ENCODE measurements at places on chromosomes 1 and 21. TPM values are rescaled to one million over a fixed set of nuclear protein-coding genes. Genes with fewer than 3 reads are reported as not detected.

Gene OR2L2
- not detected for total RNA-seq

Gene GBP6
- not detected for total RNA-seq

Gene MRPL20
- 96.1 TPM for total RNA-seq

Gene MANEAL
- 0.24 TPM for total RNA-seq

GRCh38 chr1:220123889-220124288 is 30.0 kb downstream of the IARS2 start:
- H3K4me1 ChIP-seq: no peaks in the 10 kb centered on the region
- H3K27me3 ChIP-seq: no peaks in the 10 kb centered on the region
- H3K4me3 ChIP-seq: no peak overlapping the region
- H3K36me3 ChIP-seq: no peaks in the 10 kb centered on the region

DNA sequence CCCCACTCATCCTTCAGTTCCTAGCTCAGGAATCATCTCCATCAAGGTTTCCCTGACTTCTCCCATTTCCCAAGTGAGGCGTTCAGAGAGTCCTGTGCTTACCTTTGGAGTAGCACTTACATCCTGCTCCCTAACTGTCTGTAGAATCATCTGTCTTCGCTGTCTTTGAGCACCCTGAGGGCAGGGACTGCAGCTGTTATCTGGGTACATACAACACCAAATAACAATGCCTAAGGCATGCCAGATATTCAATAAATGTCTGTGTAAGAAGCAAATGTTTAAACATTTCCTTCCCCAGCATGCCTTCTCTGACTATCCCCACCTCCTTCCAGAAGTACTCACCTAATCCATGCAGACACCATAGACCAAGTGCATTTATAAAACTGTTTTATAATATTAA is 65.4 kb downstream of the JAK1 start:
- DNase-seq: no peak
- no peak overlapping the region for H3K4me3 ChIP-seq

DNA sequence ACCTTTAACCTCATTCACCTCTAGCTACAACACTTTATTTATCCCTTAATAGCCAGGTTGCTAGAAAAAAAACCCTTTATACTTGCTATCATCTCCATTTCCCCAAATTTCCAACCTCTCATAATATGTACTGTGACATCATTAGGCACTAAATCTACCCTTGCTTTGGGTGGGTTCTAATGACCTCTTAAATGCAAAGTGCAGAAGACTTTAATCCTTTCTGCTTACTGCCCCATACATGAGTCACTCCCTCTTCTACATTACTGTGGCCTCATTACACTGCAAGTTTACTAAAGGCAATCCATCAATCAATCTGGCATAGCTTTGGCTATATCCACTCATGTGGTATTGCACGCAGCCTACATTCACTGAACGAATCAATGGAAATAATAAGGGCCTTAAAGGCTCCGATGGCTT is 353.3 kb downstream of the SMYD3 start:
- no peaks in the 10 kb centered on the region for H3K36me3 ChIP-seq
- no peaks in the 10 kb centered on the region for H3K27me3 ChIP-seq
- no peak overlapping the region for H3K27ac ChIP-seq
- no peak for DNase-seq
- no peak overlapping the region for H3K4me3 ChIP-seq

- no peak overlapping the region for H3K27ac ChIP-seq
- H3K36me3 ChIP-seq: no peaks in the 10 kb centered on the region
- no peaks in the 10 kb centered on the region for H3K27me3 ChIP-seq
- H3K4me3 ChIP-seq: no peak overlapping the region
Measured at GRCh38 chr1:101088431-101088830, 62.8 kb upstream of the DPH5 start.

GRCh38 chr1:90706437-90707362 is 10.4 kb downstream of the BARHL2 start:
- H3K27ac ChIP-seq: no peak overlapping the region
- H3K4me3 ChIP-seq: peak overlapping the region; percentile 44
- peaks cover 100% of the 10 kb centered on the region for H3K27me3 ChIP-seq
- peak; percentile 82 for DNase-seq
- no peaks in the 10 kb centered on the region for H3K36me3 ChIP-seq

DNA sequence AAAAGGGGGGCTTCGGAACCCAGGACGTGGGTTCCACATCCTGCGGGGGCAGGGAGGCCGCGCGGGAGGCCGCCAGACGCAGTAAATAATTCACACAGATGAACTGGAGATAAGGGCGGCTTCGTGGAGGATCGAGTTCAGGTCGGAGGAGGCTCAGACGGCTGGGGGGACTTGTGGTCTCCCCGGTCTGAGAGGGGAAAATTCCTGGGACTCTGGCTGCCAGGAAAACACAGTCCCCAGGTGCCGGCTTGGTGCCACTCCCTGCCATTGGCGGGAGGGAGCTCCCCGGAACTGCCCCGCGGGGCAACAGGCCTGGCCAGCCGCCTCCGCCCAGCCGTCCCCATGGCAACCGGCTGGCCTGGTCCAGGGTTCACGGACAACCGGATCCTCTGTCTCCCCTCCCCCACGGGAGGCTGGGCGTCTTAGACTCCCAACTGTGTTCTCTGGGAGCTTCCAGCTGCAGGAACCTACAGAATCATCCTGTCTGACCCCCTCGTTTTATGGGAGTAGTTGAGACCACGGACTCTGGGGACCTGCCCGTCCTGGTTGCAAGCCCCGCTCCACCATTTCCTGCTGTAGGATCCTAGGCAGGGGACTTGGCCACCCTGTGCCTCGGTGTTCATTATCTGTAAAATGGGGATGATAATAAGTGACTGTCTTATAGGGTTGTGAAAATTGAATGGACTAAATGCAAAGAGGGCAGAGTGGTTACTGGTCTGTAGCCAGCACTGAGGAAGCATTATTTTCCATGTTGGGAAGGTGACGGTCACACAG is 9.6 kb downstream of the CAMK2N1 start:
- H3K27ac ChIP-seq: no peak overlapping the region
- peaks cover 66% of the 10 kb centered on the region for H3K27me3 ChIP-seq
- H3K4me1 ChIP-seq: peaks cover 29% of the 10 kb centered on the region

- peak overlapping the region; percentile 77 for H3K4me3 ChIP-seq
- peak; percentile 58 for DNase-seq
- H3K27ac ChIP-seq: no peak overlapping the region
- H3K36me3 ChIP-seq: no peaks in the 10 kb centered on the region
- peaks cover 39% of the 10 kb centered on the region for H3K4me1 ChIP-seq
Measured at GRCh38 chr1:213989002-213989855, 1.5 kb downstream of the PROX1 start.

DNA sequence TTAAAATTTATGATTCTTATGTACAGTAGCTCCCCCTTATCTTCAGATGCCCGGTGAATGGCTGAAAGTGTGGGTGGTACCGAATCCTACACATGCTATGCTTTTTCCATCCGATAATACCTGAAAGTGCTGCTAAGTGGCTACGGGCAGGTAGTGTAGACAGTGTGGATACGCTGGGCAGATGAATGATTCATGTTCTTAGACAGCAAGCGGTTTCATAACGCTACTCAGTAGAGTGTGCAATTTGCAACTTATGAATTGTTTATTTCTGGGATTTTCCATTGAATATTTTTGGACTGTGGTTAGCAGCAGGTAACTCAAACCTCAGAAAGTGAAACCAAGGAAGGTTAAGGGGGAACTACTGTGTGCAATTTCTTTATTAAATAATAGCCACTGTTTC is 7.5 kb downstream of the PCP4 start:
- H3K4me1 ChIP-seq: no peaks in the 10 kb centered on the region
- no peak for DNase-seq
- no peaks in the 10 kb centered on the region for H3K36me3 ChIP-seq
- no peak overlapping the region for H3K27ac ChIP-seq
- no peak overlapping the region for H3K4me3 ChIP-seq

GRCh38 chr1:22729912-22730311 is 19.3 kb downstream of the EPHB2 start:
- DNase-seq: no peak
- no peaks in the 10 kb centered on the region for H3K36me3 ChIP-seq
- H3K4me3 ChIP-seq: no peak overlapping the region
- H3K27me3 ChIP-seq: no peaks in the 10 kb centered on the region
- peaks cover 7% of the 10 kb centered on the region for H3K4me1 ChIP-seq

DNA sequence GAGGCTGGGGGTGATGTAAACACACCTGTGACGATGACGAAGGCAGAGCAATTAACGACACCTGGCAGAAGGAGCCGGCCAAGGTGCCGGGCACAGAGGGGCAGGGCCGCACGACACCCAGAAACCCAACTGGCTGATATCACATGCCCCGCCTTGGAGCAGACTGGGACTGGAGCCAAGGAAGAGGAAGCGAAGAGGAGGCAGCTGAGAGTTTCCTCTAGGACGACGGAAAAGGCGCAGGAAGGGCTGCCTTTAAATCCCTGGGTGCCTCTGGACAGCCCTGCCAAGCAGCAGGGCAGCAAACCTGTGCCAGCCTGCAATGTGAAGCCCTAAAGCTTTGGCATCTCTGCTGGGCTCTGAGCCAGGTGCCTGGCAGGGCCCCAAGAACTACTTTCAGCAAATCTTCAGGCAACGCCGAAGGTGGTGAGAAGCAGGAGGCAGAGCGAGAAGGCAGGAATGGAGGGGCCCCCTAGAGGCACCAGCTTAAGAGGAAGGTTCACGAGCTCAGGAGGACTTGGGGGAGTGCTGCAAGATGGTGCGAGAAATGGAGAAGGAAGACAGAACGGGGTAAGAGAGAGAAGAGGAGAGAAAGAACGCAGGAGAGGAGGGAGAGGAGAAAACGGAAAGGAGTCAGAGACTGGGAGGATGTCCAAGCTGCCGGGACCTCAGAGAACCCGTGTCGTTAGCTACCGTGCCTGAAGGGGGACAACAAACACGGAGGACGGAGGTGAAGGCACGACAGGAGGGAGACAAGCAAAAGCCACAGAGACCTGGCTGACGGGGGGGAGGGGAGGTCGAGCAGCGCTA is 25.3 kb upstream of the PEF1 start:
- H3K27ac ChIP-seq: no peak overlapping the region
- no peaks in the 10 kb centered on the region for H3K36me3 ChIP-seq
- no peak overlapping the region for H3K4me3 ChIP-seq
- peak; percentile 34 for DNase-seq

DNA sequence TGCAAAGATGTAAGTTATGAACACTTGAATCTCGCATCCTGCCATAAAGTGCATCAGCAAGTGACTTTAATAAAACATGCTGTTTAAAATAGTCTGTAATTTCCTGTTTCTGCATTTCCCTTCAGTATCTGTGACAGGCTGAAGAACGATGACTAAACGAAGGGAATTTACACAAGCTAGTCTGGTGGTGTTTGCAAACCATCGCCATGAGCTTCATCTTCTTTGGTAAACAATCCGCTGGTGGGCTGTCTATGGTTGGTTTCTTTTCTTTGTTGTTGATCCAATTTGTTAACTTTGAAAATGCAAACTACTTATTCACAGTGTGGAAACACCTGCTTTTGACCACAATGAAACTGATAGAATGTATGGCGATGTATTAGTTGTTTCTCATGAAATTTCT is 13.9 kb downstream of the SERTAD4 start:
- no peaks in the 10 kb centered on the region for H3K36me3 ChIP-seq
- H3K27ac ChIP-seq: no peak overlapping the region
- no peaks in the 10 kb centered on the region for H3K27me3 ChIP-seq
- DNase-seq: no peak
- H3K4me3 ChIP-seq: no peak overlapping the region

GRCh38 chr1:181099152-181100014 is 10.9 kb downstream of the IER5 start:
- no peaks in the 10 kb centered on the region for H3K36me3 ChIP-seq
- H3K4me1 ChIP-seq: peaks cover 72% of the 10 kb centered on the region
- peaks cover 58% of the 10 kb centered on the region for H3K27me3 ChIP-seq
- no peak overlapping the region for H3K4me3 ChIP-seq
- H3K27ac ChIP-seq: no peak overlapping the region
- DNase-seq: no peak

DNA sequence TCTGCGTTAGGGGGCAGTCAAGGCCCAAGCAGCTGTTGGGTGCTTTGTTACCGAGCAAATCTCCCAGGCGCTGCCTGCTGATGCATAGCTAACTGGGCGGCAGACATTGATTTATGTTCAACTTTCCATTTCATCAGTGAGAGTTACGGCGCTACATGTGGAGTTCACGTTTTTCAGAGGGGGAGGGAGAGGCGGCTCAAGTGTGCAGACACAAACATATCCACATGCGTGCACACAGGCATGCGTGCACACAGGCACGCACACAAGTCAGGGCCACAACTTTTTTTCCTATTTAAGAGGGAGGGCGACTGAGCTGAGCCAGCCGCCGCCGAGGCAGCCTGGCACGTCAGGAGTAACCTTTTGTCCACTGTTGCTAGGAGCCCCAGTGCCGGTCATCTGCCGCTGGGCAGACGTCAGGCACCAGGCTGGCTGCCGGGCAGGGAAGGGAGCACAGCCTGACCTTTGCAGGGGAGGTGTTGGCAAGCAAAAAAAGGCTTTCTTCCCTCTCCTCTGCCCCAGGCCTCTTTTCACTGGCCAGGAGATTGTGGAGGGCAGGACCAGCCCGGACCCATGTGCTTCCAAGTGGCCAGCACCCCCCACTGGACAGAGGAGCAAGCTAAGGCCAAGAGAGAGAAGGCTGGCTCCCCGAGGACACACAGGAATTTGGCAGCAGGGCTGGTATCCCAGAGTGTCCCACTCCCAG is 73.3 kb downstream of the MRPL37 start:
- H3K4me1 ChIP-seq: peaks cover 31% of the 10 kb centered on the region
- no peaks in the 10 kb centered on the region for H3K36me3 ChIP-seq
- DNase-seq: peak; percentile 84
- H3K27ac ChIP-seq: no peak overlapping the region
- H3K4me3 ChIP-seq: peak overlapping the region; percentile 6
- no peaks in the 10 kb centered on the region for H3K27me3 ChIP-seq

DNA sequence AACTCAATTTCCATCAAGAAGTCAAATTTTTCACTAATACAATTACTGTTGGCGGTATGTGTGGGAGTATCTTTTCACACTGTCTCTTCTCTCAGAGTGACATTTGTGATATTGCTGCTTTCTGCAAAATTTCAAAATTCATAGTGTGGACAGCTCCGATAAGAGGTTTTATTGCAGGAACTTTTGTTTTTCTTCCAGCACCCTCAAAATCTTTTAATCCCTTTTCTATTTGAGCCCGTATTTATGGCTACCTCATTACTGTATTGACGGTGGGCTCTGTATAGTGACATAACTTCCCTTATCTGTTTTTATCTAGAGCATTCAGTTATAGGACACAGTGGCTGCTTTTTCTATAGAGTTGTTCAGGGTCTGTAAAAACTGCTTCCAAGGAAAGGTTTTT is 794.4 kb upstream of the TMPRSS15 start:
- peaks cover 3% of the 10 kb centered on the region for H3K4me1 ChIP-seq
- no peaks in the 10 kb centered on the region for H3K27me3 ChIP-seq
- DNase-seq: no peak
- H3K27ac ChIP-seq: no peak overlapping the region
- H3K36me3 ChIP-seq: no peaks in the 10 kb centered on the region

DNA sequence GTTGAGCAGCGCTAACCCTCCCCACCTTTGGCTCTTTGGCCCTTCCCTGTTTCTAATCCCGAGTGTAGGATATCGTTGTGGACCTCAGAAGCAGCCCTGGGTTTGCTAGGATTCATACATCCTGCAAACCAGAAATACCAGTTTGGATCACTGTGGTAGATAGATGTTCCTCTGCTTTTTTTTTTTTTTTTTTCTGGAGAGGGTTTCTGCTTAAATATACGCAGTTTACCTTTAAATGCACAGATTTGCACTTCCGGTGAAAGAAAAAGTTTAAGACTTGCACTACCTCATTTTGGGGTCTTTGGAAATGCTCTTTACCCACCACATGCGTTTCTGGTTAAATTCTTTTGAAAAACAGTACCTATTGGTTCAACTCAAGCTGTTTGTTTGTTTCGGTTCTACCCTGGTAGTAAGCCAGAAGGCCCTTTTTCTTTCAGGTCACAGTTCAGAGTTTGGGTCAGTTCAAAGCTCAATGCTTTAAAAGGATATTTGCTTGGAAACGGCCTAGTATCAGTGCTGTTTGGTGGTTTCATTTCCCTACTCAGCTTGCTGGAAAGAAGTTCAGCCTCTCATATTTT is 908 bp downstream of the DDI2 start:
- H3K4me1 ChIP-seq: peaks cover 18% of the 10 kb centered on the region
- H3K27me3 ChIP-seq: no peaks in the 10 kb centered on the region
- peak overlapping the region; percentile 84 for H3K4me3 ChIP-seq
- DNase-seq: no peak
- peak overlapping the region; percentile 85 for H3K27ac ChIP-seq

Measured in neural progenitor cell (in vitro differentiated cells).